NCI-H524 (cell line): ENCODE measurements at places on chromosomes 3 and 15.

DNA sequence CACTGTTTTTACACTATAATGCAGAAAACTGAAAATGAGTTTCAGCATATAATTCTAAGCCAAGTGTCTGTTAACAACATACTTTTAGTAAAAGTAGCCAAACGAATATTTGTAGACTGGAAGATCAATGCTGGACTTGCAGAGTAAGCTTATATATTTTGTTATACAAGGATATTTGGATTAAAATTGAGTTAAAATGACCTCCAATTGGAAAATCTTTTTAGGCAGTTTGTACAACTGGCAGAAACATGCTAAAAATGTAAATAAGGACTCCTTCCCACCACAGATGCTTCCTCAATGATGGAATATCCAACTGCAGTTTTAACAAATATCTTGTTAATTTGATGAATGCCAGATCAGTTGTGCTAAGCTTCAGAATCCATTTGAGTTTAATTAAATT is 25.3 kb downstream of the ZBBX start:
- no peak for DNase-seq

GRCh38 chr3:186888569-186888968 is 41.8 kb upstream of the ST6GAL1 start:
- peak; percentile 81 for DNase-seq

GRCh38 chr3:45551214-45552010 is 43.1 kb upstream of the LIMD1 start:
- no peak for DNase-seq

DNA sequence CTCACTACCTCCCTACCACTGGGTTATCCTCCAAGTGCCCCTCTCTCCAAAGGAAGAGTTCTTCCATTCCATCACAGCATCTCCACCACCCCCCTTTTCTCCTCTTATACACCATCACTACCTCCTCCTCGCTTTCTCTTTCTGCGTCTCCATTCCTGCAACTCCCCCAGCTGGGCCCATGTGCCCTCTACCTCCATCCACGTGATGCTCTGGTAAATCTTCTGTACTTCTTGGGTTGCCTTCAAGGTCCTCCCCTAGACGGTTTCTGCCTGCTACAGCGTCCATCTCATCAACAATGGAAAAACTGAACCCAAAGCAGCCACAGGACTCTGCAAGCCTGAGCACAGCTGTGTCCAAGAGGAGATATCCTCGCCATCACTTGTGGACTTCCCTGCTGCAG is 129.5 kb upstream of the SLCO3A1 start:
- DNase-seq, result no peak

GRCh38 chr15:48175126-48175525 is 3.0 kb downstream of the MYEF2 start:
- DNase-seq, result no peak

DNA sequence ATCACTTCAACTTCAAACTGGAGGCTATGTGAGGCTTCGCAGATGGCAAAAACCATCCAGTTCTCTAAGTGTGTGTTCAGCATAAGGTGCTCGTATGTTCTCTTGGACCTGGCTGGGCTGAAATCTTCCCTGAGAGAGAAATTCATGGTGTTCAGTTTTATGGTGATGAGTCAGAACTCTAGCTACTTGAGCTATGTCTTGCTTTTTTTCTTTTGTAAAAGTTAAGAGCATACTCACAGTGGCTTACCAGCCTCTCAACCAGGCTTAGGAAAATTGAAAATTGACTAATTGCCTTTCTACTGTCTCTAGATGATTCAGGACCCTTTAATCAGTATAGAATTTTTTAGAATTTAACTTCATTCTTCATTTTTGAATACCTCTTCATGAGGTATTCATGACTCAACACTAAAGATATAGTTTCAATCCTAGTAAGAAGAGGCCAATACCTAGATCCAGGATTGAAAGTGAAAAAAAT is 617.5 kb downstream of the TBL1XR1 start:
- peak; percentile 99 for DNase-seq

DNA sequence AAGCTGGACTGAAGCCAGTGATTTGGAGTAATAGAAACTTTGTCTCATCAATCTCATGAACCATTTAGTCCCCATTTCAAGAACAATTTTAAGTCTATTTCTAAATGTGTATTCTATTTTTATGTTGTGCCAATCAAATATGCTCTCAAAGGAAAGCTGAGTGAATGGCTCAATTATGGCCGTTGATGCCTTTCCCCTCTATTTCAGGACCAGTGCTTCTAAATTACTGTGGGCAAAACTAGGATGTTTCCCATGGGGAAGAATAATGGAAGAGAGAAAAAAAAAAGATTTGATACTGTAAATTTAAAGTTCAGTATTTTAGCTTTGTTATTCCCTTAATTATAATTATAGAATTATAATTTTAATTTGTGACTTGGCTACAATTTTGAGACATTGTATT is 110.1 kb downstream of the CADM2 start:
- DNase-seq, result no peak

DNA sequence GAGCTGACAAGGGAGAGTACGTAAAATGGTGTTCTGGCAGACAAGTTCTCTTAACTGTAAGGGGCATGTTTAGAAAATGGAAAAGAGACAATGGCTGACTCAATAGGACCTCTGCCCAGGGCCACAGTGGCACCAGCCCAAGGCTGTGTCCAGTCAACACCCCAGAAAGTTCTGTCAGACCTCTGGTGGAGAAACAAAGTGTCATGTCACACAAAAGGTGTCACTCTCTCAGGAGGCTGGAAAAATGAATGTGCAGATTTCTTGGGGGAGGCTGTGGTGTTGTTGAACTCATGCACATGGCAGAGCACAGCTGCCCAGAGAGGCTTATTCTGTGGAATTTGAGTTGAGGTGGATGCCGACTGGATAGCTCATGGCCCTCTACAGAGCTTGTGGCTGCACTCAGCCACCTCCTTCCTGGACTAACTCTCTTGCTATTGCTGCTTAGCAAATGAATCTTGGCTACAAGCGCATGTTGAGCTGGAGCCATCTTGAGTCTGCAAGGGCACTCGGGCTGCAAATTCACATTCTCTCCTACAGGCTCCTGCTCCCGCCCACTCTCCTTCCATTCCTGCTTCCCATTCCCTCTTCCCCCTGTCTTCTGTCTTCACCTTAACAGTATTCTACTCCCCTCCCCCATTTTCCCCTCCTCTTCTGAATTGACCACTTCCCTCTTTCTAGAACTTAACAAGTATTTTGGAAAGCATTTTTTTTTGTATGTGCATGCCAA is 55.8 kb upstream of the SLC7A14 start:
- no peak for DNase-seq

- no peak for DNase-seq
Observed at GRCh38 chr3:28039234-28039633, 202.2 kb upstream of the CMC1 start.

GRCh38 chr3:87828046-87828445 is 230.8 kb downstream of the CGGBP1 start:
- DNase-seq, result no peak

- no peak for DNase-seq
Observed at GRCh38 chr15:99719096-99719541, 14.1 kb downstream of the LYSMD4 start.

DNA sequence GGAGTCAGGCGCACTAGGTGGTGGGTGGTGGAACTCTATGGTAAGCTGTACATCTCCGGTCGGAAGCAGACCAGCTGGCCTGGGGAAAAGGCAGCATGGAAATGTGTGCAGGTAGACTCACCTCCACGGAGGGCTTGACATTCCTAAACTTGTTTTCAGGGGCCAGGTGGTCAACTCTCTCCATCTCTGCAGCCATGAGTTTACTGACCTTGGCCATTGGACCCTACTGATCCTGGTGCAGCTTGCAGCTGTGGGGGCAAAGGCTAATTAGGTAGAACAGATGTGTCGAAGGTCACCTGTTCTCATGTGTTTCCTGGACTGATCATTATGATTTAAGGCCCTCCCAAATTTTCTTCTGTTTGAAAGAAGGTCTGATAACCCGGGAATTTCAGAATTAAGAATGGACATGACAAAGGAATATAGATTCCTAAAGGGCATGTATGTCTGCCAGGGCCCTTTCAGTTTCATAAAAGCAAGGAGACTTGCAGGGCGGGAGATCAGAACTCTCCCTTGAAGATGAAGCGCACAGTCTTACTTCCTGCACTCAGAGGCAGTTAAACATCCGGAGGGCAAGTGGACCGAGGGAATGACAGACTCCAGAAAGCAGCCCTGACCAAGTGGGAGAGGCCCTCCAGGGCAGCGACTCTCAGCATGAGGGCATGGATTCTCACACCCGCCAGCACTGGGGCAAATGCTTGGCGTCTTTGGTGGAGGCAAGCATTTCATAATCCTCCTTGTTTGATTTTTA is 56.1 kb upstream of the CMTM7 start:
- DNase-seq, result no peak

GRCh38 chr3:29011966-29012365 is 268.9 kb upstream of the RBMS3 start:
- DNase-seq, result no peak

DNA sequence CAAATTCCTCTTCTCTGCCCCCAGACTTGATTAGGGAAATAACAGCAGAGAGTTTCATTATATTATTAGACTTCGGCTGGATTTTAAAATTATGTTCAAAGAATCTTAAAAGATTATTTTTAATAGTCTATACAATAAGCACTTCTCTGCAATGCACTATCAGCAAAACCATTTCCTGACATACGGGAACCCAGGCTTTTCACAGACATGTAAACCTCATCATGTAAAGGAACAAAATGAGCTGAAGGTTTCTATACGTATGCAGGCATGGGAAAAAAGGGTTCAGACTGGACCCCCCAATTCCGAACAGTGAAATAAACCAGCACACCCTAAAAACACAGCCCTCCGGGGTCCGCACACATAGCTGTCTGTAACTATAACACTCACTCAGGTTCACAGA is 77.5 kb upstream of the LMOD3 start:
- DNase-seq, result no peak

- no peak for DNase-seq
Observed at GRCh38 chr15:39685367-39685766, 97.3 kb downstream of the FSIP1 start.

- no peak for DNase-seq
Observed at GRCh38 chr3:72470904-72471417, 377.3 kb downstream of the SHQ1 start.

- DNase-seq, result no peak
Observed at GRCh38 chr3:137769322-137770065, 5.4 kb downstream of the SOX14 start.

GRCh38 chr3:4820296-4821121 is 158.7 kb upstream of the BHLHE40 start:
- no peak for DNase-seq

GRCh38 chr3:112273536-112273935 is 20.5 kb downstream of the SLC9C1 start:
- DNase-seq, result no peak

DNA sequence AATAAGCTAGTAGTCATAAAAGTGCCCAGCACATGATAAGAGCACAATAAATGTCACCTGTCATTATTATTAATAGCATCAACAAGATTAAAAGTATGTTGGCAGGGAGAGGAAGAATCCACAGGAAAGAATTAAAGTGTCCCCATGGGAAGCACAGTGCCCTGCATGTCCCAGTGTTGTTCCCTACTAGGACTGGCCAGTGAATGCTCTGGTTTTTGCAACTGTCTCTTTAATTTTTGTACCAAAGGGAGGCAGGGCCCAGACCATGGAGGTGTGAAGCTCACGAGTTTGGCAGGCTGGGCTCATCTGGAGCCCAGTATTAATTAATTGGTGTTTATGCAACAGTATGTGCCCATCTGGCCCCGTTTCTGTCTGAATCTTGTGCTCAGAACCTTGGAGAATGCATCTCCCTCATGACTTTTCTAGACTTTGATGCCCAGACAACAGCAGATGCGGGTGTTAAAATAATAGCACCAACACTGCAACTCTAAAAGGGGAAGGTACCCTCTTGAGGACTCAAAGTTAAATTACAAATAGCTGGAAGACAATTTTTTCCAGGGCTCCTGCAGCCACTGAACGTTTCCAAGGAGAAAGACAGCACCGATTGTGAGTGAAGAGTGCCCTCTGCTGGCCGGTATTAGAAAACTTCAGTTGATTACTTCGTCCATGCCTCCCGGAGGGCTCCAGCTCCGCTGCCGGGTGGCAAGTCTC is 71.9 kb upstream of the SPATA12 start:
- peak; percentile 99 for DNase-seq

GRCh38 chr3:185629554-185630181 is 43.6 kb downstream of the SENP2 start:
- no peak for DNase-seq

DNA sequence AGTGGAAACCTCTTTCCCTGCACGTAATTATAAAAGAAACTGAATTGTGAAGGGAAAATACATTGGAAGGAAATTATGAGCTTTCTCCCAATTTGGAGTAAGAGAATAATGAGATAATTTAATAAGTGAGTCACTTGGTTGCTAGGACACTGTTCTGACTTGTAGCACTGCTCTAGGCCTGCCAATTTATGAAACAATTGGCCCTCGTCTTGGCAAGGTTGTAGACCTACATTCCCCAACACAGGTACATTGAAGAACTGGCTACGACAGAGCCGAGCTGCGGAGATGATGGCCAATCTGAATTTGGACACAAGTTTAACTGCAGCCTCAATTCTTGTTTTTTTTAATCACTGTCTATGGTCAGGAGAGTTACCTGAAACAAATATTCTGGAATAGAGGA is 674.1 kb downstream of the MECOM start:
- no peak for DNase-seq
